ENCODE measurements at places on chromosomes 12 and 14. TPM values are rescaled to one million over a fixed set of nuclear protein-coding genes. Genes with fewer than 3 reads are reported as not detected.

Gene CLEC6A
- total RNA-seq, result not detected

DNA sequence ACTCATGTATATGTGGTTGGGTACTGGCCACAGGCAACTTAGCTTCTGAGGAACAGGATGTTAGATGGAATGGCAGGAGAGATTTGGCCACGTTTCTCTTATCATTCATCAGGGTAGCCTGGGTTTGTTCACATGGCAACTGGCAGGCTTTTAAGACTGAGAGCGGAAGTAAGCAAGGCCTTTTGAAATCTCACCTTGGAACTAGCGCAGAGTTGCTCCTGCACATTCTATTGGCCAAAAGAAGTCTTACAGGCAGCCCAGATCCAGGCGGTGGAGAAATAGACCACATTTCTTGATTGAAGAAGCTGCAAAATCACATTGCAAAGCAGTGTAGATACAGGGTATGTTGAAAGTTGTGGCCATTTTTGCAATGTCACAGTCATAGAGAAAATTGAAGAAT lies 3.7 kb downstream of the CLEC4A start:
- no peak for DNase-seq

GRCh38 chr12:16323638-16324037 lies 23.8 kb upstream of the MGST1 start:
- no peak for DNase-seq

DNA sequence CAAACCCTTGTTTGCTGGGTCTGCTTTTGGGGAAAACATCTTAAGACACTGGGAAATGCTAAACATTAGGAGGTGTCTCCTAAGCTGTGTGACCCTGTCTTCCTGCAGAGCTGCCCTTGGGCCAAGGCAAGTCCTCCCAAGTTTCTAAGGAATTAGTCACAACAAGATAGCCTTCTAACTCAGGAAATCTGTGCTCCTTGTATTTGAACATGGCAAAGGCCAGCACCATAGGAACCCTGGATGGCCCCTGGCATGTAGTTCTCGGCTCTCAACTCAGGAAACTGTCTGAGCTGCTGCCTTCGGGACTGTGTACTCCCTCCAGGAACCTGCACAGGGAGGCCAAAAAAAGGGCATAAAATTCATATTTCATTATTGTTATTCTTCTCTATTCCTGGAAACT lies 37.6 kb upstream of the LTBP2 start:
- DNase-seq, result no peak

- peak; percentile 20 for DNase-seq
These were observed 39.0 kb downstream of the LRRK2 start for GRCh38 chr12:40263616-40264409.

GRCh38 chr12:94705676-94706075 lies 55.3 kb upstream of the TMCC3 start:
- no peak for DNase-seq

- no peak for DNase-seq
These were observed 131.3 kb upstream of the RAP1B start for GRCh38 chr12:68479261-68479895.

DNA sequence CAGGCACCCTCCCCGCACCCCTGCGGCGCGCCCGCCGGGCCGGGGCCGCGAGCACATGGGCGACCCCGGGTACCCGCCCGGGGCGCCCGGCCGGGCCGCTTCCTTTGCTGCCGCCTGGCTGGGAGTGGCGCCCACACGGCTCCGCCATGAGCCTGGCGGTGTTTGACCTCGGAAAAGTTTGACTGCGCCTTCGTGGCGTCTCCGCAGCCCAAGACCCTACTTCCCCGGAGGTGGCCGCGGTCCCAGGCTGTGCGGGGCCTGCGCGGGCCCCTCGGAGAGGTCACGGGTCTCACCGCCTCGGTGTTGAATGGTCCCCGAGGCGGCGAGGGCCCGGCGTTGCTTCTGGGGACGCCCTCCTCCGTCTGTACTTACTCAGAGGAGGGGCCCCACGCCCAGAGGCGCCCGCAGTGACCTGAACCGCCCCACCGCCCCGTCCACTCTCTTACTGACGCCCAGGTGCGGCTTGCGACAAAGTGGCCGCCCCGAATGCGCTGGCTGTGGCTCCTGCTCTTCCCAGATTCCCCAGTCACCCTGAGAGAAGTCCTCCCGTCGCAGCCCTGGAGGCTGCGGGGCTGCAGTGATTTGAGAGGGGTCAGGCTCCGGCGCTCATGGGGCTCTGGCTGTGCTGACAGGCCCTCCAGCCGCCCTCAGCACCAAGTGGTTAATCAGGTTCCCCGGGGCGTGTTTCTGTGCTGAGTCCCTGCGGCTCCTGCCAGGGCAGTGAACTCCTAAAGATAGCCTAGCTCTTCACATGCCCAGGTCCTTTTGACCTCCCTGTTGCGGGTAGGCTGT lies 5.8 kb downstream of the KMT5A start:
- DNase-seq, result peak; percentile 30

- DNase-seq, result peak; percentile 85
These were observed 277.0 kb downstream of the CEP128 start for GRCh38 chr14:80664576-80664975.

DNA sequence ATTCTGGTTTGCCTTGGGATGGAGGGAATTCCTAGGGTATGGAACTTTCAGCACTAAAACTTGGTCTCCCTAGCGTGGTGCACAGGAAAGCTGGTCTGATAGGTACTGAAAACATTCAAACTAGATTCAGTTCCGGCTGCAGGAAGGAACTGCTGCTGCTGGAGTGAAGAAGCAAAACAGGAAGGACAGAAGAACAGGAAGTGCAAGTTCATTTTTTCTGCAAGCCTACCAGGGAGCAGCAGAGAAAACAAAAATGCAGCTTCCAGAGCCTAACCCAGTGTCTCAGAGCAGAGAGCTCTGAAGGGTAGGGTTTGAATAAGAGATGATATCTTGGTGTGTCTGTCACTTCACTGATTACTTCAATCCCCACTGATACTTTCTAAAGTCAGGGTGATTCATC lies 165.2 kb downstream of the VRK1 start:
- DNase-seq, result no peak

DNA sequence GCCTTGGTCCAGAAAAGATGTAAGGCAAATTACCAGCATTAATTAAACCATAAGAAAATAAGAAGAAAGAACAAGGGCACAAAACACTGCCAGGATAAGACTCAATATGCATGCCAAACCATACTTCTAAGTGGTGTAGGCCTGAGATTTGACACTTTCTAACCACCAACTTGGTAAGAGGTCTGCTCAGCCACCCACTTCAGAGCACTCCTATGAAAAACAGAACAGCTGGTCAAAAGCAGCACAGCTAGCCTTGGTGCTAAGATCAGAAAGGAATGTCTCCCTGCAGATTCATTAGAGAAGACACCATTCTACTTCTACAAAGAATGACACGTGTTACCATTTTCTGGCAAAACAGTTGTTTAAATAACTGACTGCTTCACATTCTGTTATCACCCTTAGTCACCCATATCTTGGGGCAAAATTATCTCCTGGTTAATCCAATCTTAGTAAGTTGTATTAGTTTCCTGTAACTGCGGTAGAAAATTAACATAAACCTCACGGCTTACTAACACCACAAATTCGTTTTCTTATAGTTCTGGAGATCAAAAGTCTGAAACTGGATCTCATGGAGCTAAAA lies 13.2 kb downstream of the RPS6KA5 start:
- DNase-seq, result no peak

GRCh38 chr12:130441771-130442760 lies 104.4 kb downstream of the PIWIL1 start:
- no peak for DNase-seq

Gene CDK17
- 73.8 TPM for total RNA-seq

- DNase-seq, result no peak
These were observed 107.4 kb downstream of the PPP1R12A start for GRCh38 chr12:79827484-79827883.

Gene MYRFL
- not detected for total RNA-seq

GRCh38 chr12:120278137-120279069 lies 12.9 kb upstream of the PXN start:
- no peak for DNase-seq

- no peak for DNase-seq
These were observed 150.5 kb downstream of the PELI2 start for GRCh38 chr14:56268673-56269072.

Gene MYH6
- not detected for total RNA-seq

GRCh38 chr12:90366286-90366685 lies 588.7 kb downstream of the CCER1 start:
- peak; percentile 38 for DNase-seq

DNA sequence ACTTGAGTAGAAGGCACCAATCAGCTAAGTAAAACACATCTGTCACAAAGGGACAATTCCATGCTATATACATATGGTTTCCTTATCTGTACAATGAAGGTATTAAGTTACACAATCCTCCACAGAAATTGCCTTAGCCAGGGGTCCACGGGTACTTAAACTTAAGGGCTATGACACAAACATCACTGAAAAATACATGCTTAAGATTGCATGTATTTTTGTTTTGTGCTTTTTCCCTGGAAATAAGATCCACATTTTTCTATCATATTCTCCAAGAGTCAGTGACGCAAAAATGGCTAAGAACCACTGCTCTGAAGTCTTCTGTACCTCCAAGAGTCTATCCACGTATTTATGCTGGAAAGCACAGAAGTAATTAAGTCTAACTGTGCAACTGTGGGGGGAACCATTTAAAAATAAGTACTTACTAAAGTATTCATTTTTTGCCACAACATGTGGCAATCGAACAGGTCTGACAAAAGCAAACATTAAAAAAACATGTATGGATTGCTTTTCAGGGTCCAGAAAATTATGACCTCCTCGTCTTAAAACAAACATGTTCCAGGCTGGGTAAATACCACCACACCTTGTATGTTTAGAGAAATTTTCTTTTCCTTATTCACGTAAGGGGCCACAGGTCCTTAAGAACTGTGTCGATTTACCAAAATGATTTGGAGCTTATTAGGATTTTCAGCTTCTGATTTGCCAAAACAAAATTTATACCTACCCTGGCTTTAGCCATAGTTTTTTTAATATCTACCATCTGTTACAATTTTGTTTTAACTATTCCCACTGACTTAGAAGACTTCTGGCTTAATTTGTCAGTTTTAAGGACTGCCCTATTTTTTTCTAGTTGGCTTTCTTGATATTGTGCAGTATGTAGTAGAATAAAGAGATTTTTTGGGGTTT lies 2.8 kb downstream of the SLC38A2 start:
- DNase-seq, result no peak

Gene KRT86
- total RNA-seq, result under 0.01 TPM

Gene OR11H6
- total RNA-seq, result not detected

DNA sequence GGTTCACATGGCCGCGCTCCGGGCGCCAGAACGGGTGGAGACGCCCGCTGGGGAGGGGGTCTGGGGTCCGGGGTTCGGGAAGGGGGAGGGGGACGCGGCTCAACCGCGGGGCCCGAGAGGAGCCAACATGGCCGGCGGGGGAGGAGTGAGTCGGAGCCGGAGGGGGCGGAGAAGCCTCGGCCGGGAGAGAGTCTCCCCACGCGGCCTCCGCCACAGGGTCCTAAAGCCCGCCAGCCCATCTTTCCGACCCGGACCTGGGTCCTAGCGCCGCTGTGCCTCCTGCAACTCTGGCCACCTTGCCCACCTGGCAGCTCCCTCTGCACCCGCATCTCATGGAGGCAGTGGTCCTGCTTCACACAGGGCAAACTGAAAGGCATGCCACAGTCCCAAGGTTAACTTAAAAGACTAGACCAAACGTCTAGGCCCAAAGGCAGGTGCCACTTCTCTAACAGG lies at the start of gene BAZ2A:
Gene BAZ2A, minus strand, starts transcription at position 147 of the 453 bp plus-strand sequence. CDS start 12,796 bp downstream, outside the sequence.
- DNase-seq, result peak; percentile 78

GRCh38 chr14:105842105-105842504 lies 315.7 kb downstream of the TMEM121 start:
- DNase-seq, result no peak

- DNase-seq, result no peak
These were observed 34.0 kb upstream of the AP4S1 start for GRCh38 chr14:30991408-30991807.

DNA sequence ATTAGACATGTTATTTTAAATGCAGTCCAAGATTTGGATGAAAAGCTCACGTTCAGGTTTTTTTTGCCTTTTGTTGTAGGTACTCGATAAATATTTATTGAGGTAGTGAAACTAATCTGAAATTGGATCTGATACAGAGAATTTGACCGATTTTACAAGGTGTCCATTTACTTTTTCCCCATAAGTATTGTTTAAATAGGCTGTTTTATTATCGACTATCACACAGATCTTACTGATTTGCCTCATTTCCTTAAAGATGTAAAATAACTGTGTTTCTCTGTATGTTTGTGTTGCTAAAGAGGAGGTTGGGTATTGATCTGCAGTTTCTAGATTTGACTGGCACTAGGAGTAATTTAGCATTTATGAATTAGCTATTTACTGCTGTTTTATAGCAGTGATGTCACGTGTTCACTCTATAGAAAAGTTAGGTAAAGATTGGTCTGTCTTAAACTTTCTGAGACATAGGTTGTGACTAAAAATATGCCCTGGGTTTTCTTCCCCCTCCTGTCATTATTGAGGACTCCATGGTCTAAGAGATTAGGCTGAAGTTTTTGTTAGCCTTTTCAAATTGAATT lies 3.5 kb downstream of the RAP1B start:
- DNase-seq, result no peak

DNA sequence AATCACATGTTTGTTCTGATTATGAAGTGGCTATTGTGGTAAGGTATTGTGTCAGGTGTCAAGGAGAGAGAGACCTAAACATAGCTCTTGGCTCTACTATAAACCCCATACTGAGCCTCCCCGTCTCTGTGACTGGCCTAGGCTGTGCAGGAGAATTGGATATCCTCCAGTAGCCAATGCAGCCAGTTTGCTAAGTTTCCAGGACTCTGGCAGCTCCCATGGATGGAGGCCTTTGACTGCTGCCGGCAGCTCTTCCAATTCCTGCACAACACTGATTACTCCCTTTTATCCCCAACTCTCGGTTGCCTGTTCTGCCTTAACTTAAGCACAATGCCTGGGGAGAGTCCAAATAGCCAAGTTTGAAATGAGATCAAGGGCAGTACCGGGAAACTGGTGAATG lies 59.3 kb downstream of the ABCC9 start:
- DNase-seq, result no peak

Gene RNASE7
- total RNA-seq, result not detected

DNA sequence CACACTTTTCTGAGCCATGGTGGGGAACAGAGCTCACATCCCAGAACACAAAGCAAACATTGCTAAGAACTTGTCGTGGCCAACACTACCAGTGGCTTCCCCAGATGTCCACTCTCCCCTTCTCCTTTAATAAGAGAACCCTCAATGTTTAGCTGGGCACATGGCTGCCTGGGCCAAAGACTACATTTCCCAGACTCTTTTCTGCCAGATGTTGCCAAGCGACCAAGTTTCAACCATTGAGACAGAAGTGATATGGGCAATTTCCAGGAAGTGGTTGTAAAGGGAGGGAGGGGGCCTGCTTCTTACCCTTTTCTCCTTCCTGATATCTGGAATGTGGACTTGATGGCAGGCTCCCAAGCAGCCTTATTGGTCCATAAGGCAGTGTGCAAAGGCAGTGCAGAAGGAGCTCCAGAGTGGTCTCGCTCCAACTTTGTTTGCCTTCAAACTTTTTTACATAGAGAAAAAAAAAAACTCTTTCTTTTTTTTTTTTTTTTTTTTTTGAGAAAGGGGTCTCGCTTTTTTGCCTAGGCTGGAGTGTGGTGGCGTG lies 24.9 kb upstream of the JDP2 start:
- no peak for DNase-seq

GRCh38 chr12:74959657-74960056 lies 250.0 kb downstream of the KCNC2 start:
- no peak for DNase-seq

- DNase-seq, result no peak
These were observed 2.4 kb downstream of the DHRS2 start for GRCh38 chr14:23638414-23639047.

- peak; percentile 68 for DNase-seq
These were observed 93.9 kb upstream of the EVL start for GRCh38 chr14:99971087-99971940.

Gene OTX2
- not detected for total RNA-seq

Gene BEGAIN
- total RNA-seq, result not detected

Gene ENDOU
- not detected for total RNA-seq
